NCI-H146 (cell line): ENCODE measurements at places on chromosomes 6 and 20.
A peak's percentile ranks its signal among the peaks of the same experiment; 100 is the strongest.

DNA sequence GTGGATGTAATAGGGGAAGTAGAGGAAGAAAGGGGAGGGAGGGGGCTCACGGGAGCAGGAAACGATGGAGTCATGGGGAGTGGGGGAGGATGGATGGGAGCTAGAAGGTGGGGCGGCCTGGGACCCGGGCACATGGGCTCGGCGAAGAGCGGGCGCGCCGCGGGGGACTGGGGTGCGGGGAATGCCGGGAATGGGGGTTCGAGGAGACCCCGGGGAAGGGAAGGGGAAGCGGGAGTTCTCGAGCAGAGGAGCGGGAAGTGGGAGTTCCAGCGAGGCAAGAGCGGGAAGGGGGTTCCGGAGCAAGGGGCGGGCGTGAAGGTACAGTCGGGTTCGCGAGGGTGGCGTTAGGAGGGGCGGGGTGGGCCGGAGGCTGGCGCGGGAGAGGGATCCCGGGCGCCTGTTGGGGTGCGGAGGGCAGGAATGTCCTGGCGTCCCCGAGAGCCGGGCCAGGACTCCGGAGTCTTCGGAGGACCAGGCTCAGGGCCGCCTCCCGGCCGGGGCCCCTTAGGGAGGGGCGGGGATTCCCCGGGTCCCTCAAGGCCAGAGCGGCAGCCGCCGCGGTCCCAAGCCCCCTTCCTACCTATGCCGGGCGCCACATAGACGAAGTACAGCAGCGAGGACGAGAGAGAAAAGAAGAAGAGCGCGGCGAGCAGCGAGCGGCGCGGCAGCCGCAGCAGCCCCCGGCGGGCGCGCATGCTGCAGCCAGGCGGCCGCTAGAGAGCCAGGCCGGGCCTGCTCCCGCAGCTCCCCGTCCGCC lies 504 bp downstream of the B4GALT5 start:
- DNase-seq: peak; percentile 65

DNA sequence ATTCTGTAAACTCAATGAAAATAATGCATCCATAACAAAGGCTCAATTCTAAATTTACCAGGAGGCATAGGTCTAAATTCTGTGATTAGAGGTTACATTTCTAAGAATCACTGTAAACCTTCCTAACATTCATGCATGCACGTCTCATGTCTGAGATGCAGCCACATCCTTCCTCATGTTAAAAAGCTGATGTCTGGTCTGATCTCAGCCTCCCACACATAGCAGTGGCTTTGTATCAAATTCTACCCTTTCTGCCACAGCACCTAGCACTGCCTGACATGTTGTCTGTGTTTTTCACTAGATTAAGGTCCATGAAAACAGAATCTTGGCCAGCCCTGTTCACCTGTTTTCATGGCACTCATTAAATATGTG lies 171.1 kb downstream of the WDR27 start:
- no peak for DNase-seq

- no peak for DNase-seq
Measured at GRCh38 chr6:589090-589489, 67.8 kb downstream of the HUS1B start.

DNA sequence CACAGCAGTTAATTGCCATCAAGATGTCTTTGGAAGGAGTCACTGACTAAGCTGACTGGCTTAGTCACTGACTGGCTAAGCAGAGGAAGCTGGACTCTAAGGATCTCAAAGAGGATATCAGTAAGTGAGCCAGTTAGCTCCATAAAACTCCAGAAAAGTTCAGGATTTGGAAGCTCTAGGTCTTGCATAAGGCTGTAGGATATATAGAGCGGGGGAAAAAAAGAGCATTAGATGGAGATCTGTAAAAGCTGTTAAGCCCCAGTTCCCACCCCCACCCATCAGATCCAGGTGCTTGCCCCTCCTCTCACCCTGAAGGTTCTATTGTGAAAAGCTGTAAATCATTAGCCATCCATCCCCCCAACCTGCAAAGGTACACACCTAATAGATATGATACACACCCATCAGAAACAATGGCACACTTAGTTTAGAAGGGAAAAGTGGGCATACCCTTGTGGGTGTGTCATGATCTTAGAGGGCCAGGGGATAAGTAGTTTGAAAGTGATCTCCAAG lies 32.2 kb downstream of the CARMIL1 start:
- peak; percentile 48 for DNase-seq

- peak; percentile 68 for DNase-seq
Measured at GRCh38 chr6:5471044-5471443, 209.7 kb downstream of the FARS2 start.

DNA sequence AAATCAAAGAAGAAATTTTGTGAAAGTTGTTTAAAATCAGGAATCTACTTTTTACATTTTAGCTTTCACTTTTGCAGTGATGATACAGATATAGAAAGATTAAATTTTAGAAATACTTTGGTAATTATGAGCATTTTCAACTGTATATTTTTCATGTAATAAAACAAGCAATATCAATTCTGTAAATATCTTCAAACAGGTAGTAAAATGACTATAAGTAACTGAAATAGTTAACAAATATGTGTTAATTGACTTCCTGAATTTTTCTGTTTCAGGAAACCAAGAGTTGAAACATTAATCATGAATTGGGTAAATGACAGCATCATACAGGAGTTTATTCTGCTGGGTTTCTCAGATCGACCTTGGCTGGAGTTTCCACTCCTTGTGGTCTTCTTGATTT lies at the start of gene OR2B6:
Gene OR2B6, plus strand, starts transcription at position 301 of the 400 bp plus-strand sequence. Its CDS starts 0 bp downstream, at position 301.
- DNase-seq: no peak
